ENCODE measurements at places on chromosomes 4 and X.
A peak's percentile ranks its signal among the peaks of the same experiment; 100 is the strongest.

DNA sequence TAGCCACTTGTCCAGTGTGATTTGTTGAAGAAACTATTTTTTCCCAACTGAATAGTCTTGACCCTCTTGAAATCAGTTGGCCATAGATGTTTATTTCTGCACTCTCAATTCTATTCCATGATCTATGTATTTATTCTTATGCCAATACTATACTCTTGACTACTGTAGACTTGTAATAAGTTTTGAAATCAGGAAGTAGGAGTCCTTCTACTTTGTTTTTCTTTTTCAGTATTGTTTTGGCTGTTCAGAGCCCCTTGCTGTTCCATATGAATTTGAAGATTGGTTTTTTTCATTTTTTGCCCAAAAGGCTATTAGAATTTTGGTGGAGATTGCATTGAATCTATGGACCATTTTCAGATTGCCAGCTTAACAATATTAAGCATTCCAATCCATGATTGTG lies 10.2 kb downstream of the SAP30 start:
- DNase-seq = no peak

DNA sequence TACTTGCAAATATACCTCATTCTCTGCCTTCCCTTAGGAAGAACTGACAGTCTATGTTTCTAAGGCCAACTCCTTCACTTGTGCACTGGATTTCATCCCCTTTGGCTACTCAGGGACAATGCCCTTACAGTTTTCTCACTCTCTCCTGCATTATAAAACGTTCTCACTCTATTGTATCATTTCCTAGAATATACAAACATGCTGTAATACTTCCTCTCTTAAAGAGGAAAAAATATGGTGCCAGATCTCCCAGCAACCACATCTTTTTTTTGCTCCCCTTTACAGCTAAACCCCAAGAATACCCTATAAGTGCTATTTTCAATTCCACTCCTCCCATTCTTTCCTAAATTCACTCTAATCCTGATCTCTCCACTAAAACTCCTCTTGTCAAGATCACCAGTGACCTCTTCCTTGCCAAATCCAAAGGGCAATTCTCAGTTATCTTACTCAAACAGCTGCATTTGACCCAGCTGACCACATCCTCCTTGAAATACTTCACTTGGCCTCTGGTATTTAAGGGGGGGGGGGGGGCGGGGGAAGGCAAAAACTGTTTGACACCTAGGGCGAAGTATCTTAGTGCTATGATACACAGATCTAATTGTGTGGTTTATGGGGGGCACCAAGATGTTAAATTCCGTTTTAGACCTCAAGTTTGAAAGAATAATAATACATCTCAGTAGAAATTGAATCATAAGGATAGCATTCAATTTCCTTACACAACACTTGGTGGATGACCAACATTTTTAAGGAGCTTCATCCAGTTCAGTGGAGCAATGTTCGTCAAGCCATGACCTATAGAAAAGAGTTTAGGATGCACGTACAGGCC lies 1.6 kb downstream of the RCHY1 start:
- DNase-seq = no peak

DNA sequence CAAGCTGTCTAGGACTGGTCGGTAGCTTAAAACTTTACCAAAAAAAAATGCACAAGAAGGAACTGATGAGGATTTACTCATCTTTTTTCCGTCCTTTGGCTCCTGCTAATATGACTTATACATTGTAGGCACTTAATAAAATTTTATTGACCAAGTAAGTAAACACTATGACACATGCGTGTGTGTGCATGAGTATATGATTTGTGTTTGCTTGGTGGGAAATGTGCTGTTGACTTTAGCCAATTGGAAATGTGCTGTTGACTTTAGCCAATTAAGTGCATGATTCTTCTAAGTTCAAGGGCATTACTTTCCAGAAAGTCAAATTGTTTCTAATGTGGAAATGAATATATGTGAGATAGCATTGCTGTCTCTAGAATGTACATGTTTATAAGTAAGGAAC lies 78.3 kb downstream of the FIP1L1 start:
- DNase-seq = no peak

DNA sequence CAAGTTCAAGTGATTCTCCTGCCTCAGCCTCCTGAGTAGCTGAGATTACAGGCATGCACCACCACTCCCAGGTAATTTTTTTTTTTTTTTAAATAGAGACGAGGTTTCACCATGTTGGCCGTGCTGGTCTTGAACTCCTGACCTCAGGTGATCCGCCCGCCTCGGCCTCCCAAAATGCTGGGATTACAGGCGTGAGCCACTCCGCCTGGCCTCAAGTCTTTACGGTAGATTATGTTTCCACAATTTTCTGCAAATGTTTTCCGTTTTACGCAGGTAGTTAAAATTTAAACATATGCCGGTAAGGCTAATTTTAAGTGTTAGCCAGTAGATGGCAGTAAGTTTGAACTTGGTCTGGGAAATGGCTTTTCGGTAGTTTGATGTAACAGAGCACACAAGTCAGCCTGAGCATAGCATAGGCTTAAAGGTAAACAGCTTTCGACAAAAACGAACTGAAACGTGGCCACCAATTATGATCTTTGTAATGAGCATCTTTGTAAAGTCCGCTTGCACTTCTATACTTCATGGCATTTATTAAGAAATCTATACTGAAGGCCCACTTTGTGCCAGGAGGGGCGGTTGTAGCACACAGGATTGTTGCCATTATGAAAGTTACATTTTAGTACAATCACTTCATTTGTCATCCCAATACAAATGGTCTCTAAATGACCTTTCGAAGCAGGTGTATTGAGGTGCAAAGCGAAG lies 31.1 kb downstream of the CCKAR start:
- DNase-seq = no peak

- DNase-seq = no peak
Observed at GRCh38 chr4:47010347-47010911, 17.0 kb upstream of the GABRA4 start.

DNA sequence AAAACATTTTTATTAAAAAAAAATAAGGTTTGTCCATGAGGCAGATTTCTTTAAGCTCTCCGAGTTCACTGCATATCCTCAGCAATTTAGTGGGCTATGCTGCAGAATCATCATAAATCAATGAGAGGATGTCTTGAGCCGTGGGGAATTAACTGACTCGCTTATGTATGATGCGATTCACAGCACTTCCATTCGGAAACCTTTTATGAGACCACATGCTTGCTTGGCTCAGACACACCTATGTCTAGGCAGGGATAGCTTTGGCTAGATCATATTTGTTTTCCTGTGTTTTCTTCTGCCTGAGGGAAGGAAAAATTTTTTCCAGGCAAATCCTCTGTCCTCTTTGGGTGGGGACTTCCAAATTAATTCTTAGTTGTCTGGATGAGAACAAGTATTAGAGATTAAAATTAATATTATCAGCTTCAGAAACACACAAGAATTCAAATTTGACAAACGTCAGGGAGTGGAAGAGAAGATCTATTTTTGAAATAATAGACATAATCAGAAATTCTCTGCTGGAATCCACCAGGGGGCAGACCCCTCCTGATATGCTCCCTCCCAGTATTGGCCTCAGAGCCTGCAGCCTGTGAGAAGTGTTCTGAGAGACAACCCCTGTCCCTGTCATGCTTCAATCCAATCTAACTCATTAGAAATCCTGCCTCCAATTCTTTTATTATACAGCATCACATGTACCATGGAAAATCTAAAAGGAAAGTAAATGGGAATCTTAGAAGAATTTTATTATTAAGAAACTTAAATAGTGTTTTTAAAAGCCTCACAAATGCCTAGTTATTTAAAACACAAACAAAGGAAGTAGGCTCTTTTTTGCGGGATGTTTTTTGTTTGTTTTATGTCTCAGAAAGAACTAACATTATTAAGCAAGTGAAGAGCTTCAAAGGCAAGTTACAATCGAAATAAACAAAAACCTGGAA lies 345.1 kb upstream of the TACR3 start:
- DNase-seq = peak; percentile 3

- DNase-seq = no peak
Observed at GRCh38 chrX:31168551-31168950, 96.7 kb upstream of the FTHL17 start.

- DNase-seq = no peak
Observed at GRCh38 chrX:63508668-63509067, 157.5 kb upstream of the SPIN4 start.

DNA sequence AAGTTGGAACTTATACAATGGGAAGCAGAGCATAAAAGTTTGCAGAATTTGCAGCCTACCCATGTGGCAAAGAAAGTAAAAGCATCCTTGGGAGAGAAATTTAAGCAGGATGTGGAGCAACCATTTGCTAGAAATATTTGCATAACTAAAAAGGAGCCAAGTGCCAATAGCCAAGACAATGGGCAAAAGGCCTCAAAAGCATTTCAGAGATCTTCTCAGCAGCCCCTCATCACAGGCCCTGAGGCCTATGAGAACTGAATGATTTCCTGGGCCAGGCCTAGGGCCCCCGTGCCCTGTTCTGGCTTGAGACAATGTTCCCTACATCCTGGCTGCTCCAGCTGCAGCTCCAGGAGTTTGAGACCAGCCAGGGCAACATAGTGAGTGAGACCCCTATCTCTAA lies 25.3 kb upstream of the RAB28 start:
- DNase-seq = no peak

- peak; percentile 14 for DNase-seq
Observed at GRCh38 chr4:145618210-145618931, 814 bp upstream of the MMAA start.

DNA sequence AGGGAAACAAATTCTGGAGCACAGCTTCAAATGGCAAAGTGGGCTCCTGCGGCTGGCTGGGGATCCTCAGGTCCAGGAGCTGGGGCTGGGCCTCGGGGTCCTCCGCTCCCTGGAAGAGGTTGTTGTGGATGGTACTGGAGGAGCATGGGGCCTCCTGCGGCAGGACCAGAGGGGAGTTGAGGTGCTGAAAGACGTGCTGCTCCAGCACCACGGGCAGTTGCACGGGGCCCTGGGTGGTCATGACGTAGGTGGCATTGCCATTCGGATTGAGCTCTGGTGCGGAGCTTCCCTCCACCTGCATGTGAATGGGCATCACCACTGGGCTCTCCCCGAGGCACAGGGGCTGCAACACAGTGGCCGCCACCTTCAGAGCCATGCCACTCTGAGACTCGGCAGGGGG lies 59.7 kb downstream of the RAI2 start:
- no peak for DNase-seq

DNA sequence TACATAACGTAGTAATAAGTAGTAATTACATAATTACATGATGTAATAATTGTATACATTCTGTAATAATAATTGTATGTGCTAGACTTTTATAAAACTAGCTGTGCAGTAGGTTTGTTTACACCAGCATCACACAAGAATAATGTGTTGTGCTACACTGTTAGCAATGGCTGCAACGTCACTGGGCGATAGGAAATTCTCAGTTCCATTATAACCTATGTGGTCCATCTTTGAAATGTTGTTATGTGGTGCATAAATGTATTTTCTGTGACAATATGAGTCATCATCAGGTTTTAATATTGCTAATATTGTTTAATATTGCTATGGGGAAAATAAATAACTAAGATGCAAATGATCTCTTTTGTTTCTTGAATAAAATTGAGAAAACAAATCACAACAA lies 46.0 kb upstream of the ATP8A1 start:
- DNase-seq = no peak

GRCh38 chr4:113849771-113850170 lies 88.2 kb upstream of the CAMK2D start:
- no peak for DNase-seq

- no peak for DNase-seq
Observed at GRCh38 chrX:84320023-84320422, 132.0 kb upstream of the RPS6KA6 start.

DNA sequence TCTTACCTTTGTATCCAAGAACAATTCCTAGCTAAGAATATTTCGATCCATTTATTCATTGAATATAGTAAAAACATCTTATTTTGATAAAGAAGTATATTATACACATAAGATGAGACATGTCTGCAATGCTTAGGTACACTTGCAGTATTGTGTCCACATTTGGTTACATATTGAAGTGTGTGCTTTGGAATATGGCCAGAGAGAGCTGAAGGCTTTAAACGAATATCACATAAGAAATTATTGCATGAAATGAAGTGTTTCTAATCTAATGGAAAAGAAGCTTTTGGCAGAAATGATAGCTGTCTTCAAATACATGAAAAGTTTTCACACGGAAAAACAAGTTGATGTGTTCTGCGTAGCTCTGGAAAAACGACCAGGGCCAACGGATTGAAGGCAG lies 516.1 kb upstream of the ZFP42 start:
- no peak for DNase-seq

- DNase-seq = no peak
Observed at GRCh38 chr4:189088780-189089179, 851.9 kb upstream of the FRG1 start.

- DNase-seq = no peak
Observed at GRCh38 chr4:62898115-62898514, 1511.1 kb downstream of the TECRL start.

GRCh38 chr4:8221476-8221875 lies 22.4 kb downstream of the SH3TC1 start:
- peak; percentile 58 for DNase-seq

- DNase-seq = no peak
Observed at GRCh38 chr4:85717847-85718246, 242.9 kb downstream of the ARHGAP24 start.

GRCh38 chrX:13433298-13433605 lies 113.4 kb upstream of the ATXN3L start:
- DNase-seq = no peak

DNA sequence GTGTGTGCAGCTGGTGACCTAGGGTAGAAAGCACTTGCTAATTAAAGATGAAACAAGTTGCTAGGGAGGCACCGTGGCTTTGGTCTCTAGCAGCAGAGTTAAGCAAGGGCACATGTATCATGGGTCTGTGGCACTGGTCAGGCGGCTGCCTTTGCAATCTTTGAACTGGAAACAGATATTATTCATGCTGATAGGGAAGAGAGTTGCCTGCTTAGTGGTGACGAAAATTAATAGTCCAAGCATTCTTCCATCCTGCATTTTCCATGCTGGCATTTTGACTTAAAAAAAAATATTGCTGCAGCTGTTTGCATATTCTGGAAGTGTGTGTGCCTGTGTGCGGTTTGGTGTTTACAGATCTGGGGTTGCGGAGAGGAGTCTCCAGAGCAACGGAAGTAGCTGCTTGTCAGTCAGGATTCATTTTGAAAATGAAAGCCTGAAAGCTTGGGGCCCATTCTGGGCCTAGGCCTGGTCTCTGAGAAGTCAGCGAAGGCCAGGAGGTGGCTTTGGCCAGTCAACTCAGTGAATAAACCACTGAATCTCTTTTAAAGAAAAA lies 2.3 kb upstream of the SOWAHD start:
- DNase-seq = no peak

DNA sequence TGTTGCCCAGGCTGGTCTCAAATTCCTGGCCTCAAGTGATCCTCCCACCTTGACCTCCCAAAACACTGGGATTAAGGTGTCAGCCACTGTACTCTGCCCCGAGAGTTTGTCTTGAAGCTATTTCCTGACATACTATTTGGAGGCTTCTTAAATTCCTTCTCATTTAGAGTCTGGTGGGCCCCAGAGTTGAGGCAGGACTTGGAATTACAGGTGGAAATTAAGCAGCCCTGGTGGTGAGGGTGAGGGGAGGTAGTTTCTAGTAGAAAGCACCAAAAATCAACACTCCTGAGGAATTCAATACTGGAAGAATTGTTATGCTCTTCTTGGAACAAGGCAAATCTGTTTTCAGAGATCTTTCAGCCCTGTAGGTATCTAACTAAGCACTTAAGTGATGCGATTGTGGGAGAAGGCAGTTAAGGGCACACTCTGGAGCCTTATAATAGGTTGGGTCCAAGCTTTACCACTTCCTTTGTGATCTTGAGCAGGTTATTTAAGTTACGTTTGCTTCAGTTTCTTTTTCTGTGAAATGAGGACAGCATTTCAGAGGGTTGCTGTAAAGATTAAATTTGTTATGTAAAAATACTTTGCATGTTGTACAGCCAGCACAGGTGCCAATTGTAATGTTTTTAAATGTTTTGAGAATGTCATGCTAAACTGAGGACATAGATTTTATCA lies 200.7 kb downstream of the SOWAHB start:
- DNase-seq = no peak

- DNase-seq = no peak
Observed at GRCh38 chr4:159722052-159722451, 619.2 kb downstream of the RAPGEF2 start.

Measured in frontal cortex (tissue), 4 donors.